HS-27A (cell line): ENCODE measurements at places on chromosomes 1 and 21.

- no peak for DNase-seq
Observed at GRCh38 chr21:37783016-37783415, 133.2 kb downstream of the KCNJ6 start.

GRCh38 chr1:158087320-158087927 is 93.3 kb upstream of the CD1D start:
- DNase-seq, result peak; percentile 19

GRCh38 chr21:40021558-40022351 is 154.5 kb downstream of the PCP4 start:
- no peak for DNase-seq

GRCh38 chr1:27633298-27633610 is 1.7 kb downstream of the FGR start:
- no peak for DNase-seq

DNA sequence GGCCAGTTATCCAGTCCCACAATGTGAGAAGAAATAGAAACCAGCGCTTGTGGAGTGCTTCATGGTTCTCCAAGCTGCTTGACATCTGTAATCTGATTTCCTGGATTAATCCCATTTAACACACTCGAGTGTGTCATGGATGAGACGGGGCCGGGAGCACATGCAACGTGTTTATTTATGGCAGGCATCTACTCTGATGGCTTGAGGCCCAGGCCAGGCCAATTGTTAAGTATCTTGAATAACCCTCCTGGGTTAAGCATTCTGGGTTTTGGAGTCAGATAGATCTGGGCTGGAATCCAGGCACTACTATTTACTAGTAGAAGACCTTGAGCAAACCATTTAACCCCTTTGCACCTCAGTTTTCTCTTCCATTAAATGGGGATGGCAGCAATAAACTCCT is 37.5 kb upstream of the LAPTM5 start:
- DNase-seq, result no peak

GRCh38 chr1:145955436-145955835 is 2.4 kb downstream of the LIX1L start:
- no peak for DNase-seq

DNA sequence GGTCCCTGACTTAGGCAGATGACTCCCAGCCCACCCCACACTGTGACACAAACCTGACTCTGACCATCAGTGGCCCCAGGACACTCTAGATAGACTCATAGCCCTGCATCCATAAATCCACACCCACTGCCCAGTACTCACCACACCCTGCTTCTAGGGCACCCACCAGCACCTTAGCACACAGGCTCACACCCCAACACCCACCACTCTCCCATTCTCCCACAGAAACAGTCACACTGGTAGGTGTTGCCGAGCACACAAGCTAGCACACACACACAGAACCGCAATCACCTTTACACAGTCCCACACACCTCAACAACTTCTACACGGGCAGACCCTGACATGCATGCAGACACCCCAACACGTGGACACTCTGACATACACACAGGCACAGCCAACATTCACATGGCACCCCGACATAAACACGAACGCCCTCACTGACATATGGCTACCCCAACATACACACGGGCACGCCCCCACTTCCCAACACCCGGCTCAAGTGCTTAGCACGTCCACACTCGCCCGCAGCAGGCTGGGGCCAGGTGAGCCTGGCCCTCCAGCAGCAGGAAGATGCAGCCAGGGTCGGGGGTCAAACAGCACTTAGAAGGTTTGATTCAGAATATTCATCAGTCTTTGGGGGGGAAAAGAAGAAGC is 105.5 kb upstream of the TARDBP start:
- no peak for DNase-seq

DNA sequence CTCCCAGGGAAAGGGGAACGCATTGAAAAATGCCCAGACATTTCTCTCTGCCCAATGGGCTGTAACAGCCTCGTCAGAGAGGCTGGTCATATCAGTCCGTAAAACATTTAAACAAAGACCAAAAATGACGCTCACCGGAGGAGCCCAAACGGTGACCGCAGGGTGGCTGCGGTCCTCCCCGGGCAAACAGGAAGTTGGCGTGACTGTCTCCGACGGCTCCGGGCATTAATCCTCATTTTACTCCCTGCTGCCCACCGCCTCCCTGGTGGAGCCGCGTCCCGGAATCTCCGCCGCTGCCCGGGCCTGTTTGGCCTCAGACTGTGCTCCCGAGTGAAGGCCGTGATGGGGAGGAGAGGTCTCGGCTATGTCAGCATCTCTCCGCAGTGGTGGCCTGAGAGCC is 9.9 kb downstream of the PRDM16 start:
- DNase-seq, result no peak

GRCh38 chr1:178121883-178122282 is 28.0 kb downstream of the RASAL2 start:
- no peak for DNase-seq

GRCh38 chr1:35691080-35691479 is 27.6 kb downstream of the C1orf216 start:
- DNase-seq, result no peak

DNA sequence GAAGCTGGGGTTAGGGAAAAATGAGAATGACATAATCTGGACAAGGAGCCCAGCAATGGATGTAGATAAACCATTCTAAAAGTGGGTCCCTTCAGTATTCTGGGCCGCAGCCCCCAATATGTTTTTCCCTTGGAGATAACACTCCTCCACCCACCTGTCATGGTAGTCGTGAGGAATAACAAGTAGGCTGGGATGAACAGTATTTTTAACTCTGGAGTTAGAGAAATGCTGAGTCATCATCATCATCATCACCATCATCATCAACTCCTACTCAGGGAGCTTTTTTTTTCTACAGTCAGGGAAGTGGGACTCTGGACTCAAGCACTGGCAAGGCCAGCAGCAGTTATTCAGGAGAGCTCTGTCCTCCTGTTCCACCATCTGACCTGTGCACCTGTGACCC is 12.8 kb downstream of the CADM3 start:
- DNase-seq, result no peak

DNA sequence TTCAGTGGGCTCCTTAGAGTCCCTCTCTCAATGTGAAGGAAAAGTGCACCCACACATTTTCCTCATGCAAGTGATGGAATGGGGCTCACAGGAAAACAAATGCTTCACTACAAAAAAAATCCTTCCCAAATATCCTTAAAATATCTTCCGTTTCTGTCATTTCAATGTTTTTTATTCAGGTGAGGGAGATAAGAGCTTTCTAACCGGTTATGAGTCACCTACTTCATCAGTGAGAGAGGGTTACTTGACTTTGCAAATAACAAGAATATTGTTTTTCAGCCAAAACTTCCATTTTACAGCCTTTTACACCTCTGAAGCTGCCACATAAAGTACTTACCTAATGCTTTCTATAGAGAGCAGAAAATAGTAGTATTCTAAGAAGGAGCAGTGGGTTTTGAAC is 98.3 kb upstream of the CD55 start:
- DNase-seq, result no peak

DNA sequence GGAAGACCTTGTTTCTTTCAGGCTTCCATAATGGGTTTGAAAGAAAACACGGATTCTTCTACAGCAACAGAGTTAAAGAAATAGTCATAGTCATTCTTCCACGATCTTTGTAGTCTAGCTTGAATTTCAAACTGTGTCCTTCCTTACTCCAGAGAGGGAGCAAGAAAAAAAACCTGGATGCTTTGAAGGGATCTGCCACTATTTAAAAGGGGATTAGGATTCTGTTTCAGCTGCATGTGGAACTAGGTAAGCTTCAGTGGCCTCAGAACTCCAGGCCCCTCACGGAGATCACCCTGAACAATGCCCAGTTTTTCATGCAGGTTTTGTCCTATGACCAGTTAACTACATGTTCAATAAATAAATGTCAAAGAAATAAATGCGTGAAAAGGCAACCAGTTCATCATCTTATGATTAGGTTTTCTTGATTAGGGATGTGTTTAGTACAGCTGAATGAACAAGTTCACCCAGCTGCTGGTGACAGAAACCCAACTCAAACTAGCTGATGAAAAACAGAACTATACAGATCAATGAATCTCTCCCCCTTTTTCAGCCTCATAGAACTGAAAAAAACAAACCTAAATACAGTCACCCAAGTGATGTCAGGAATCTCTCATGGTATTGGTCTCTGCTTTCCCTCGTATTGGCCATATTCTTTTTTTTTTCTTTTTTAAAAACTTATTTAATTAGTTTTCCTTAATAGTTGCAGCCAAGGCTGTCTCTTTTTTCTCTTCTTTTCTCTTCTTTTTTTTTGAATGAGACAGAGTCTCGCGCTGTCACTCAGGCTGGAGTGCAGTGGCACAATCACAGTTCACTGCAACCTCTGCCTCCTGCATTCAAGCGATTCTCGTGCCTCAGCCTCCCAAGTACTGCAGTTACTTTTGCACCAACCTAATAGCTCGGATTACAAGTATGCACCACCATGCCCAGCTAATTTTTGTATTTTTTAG is 14.6 kb upstream of the MPZL1 start:
- DNase-seq, result no peak

DNA sequence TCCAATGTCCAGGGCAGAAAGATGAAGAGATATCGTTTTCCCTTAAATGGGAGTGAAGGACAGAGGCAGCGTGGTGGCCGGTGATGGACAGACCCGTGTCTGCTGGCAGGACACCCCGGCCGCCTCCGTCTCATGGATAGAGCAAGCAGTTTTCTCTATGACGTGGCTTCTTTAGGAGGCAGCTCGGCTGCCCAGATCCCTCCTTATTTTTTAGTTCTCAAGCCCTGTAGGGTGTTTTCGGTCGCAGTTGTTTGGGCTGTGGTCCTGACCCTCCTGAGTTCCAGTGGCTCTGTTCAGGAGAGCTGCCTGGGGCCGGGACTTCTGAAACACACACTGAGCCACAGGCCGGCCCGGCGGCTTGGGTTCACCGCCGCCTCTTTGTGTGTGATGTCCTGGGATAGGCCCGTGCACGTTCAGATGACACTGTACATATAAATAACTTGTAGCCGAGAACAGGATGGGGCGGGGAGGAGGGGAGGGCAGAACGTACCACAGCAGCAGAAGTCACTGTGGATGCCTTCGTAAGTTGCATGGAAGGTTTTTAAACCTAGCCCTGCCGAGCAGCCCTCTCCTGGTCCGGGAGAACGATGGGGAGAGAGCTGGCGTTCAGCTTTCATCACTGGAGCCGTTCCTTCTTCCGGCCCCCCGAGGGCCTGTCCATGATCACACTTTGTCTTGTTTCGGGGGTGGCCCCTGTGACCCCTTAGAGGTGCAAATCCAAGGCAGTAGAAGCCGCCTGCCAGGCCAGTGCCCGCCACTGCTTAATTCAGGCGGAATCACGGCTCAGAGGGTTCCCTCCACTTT is 65.2 kb downstream of the SIK1 start:
- DNase-seq, result no peak

DNA sequence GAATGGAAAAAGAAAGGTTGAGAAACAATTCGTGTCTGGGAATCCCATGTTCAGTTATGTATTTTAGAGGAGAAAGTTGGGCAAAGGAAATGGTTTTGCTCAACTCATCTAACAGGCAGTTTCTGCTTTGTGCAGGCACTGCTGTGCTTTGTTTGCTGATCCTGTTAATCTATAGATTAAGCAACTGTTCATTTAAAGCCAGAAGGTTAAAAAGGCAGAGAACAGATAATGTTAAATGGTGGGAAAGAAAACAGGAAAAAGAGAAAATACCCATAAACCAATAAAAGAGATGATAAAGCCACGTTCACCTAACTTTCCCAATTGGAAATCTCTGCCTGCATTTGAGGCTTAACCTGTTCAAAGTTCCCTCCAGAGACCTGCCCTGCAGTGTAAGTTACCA is 70.0 kb downstream of the APP start:
- DNase-seq, result no peak

DNA sequence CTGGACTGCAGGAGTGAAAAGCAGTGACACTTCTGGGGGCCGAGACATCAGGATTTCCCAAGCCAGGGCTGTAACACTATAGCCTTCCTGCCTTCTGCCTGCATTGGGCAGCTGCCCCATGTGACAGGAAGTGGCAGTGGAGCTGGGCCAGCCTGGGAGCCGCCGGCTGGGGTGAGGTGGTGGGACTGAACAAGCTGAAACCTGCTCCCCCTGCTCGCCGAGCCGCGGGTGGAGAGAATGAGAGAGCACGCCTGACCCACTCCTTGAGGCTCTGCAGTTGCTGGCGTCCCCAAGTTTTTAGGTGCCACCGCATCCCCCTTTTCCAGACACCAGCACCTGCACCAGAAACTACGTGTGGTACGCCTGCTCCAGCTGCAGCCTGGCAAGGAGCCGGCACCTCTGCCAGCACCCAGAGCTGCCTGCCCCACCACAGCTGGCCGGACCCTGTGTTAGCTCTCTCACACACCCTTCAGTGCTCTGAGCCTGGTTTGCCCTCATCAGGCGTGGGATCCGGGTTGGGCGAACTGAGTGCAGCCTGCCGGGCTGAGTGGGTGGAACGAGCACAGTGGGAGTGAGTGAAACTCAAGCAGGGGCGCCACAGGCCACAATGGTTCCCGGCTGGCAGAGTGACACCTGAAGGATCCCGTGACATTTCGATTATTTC is 119.4 kb downstream of the AKT3 start:
- DNase-seq, result no peak

- DNase-seq, result no peak
Observed at GRCh38 chr1:46532498-46533178, 18.8 kb downstream of the KNCN start.

DNA sequence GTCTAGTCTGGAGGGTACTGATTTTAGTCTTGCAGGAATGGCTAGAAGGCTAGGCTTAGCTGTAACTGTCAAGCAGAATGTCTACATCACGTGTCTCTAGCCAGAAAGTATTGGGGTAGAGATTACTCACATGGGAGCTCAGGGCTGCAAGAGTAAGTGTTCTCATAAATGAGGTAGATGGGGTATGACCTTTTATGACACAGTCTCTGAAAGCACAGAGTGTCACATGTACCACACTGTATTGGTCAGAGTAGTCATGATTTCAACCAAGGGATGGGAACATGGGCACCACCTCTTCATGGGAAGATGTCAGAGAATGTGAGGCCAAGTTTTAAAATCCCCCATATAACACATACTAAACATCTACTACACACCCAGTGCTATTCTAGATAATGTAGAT is 2.9 kb downstream of the FYB2 start:
- no peak for DNase-seq

GRCh38 chr1:67338642-67339041 is 31.0 kb downstream of the IL12RB2 start:
- DNase-seq, result no peak
